ENCODE measurements at places on chromosomes 13 and 19.
A peak's percentile ranks its signal among the peaks of the same experiment; 100 is the strongest.

- no peak for DNase-seq
These were observed 60.5 kb downstream of the ATP7B start for GRCh38 chr13:51950722-51951121.

DNA sequence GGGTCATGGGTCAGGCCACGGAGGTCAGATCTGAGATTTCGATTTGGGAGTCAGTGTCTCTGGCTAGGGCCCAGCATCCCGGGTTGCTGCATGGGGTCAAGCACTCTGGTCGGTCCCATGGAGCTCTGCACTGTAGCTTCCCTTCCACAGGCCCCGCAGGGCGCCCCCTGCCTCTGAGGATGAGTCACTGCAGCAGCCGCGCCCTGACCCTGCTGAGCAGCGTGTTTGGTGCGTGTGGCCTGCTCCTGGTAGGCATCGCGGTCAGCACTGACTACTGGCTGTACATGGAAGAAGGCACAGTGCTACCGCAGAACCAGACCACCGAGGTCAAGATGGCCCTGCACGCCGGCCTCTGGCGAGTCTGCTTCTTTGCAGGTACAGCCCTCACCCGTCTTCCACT, 3.6 kb downstream of the CACNG7 start:
- DNase-seq: no peak

- DNase-seq: no peak
These were observed 4.2 kb downstream of the DMPK start for GRCh38 chr19:45778010-45778661.

GRCh38 chr13:94228763-94229162, 250.7 kb downstream of the DCT start:
- no peak for DNase-seq

DNA sequence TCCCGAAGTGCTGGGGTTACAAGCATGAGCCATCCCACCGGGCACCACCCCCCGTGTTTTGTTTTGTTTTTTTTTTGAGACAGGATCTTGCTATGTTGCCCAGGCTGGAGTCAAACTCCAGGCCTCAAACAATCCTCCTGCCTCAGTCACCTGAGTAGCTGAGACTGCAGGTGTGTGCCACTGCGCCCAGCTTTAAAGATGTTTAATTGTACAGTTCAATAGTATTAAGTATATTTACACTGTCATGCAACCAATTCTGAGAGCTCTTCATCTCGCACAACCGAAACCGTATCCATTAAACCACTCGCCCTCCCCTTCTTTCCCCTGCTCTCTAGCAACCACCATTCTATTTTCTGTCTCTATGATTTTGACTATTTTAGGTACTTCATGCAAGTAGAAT, 15.6 kb downstream of the NUCB1 start:
- no peak for DNase-seq

DNA sequence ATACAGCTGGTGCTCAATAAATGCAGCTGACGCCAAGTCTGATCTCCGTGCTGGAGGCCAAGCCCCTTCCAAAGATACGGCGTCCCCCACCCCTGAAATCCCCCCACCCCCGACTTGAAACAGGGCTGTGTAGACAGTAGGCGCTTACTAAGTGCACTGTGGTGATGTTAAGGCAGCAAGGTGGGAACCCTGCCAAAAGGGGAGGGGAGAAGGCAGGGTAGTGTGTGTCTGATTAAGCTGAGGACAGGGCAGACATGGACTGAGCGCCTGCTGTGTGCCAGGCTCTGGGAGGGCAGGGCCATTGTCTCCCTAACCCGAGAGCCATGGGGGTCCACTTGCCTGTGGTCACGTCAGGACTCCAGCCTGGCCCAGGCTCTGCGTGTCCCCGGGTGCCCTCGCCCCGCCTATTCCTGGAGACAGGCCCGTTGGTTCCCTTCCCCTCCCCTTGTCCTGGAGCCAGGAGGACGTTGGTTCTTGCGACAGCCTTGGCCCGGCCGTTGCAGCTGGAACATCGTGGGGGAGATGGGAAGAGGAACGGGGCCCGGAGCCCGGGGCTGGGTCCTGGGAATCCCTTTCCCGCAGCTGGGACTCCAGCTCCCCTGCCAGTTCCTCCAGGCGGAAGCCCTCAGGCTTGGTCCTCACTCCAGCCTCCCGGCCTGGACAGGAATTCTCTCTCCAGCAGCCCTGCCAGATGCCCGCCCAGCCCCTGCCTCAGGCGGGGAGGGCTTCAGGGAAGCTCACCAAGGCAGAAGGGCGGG, 1.7 kb upstream of the ELANE start:
- peak; percentile 86 for DNase-seq

- DNase-seq: no peak
These were observed 201.6 kb downstream of the SLITRK5 start for GRCh38 chr13:87872813-87873212.

DNA sequence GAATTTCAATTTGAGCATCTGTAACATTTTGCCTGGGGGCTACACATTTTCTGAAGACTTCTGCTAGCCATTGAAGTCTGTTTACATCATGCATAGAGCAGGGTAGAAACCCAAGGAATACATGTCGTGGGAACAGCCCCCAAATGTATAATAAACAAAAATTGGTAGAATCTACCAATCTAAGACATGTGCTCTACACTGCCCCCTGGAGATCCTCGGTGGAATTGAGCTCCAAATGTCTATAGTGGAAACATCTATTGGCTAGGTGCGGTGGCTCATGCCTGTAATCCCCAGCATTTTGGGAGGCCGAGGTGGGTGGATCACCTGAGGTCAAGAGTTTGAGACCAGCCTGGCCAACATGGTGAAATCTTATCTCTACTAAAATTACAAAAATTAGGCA, 57.3 kb downstream of the MBD3L2B start:
- DNase-seq: no peak

DNA sequence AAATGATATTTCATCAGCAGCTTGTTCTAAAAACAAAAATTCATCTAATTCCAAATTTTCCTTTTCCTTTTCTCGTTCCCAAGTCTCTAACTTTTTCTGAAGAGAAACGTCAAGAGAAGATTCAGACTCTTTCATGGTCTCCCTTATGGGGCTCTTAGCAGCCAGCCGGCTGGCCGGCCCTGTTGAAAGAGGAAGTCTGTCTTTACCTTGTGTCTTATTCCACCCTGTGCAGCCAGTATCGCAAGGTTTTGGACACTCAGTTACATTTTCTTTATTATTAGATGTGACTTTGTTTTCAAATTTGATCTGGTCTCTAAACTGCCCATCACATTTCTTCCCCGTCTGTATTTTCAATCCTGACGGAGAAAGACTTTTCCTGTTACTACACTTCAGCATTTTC, 142.3 kb downstream of the RNF17 start:
- DNase-seq: no peak

DNA sequence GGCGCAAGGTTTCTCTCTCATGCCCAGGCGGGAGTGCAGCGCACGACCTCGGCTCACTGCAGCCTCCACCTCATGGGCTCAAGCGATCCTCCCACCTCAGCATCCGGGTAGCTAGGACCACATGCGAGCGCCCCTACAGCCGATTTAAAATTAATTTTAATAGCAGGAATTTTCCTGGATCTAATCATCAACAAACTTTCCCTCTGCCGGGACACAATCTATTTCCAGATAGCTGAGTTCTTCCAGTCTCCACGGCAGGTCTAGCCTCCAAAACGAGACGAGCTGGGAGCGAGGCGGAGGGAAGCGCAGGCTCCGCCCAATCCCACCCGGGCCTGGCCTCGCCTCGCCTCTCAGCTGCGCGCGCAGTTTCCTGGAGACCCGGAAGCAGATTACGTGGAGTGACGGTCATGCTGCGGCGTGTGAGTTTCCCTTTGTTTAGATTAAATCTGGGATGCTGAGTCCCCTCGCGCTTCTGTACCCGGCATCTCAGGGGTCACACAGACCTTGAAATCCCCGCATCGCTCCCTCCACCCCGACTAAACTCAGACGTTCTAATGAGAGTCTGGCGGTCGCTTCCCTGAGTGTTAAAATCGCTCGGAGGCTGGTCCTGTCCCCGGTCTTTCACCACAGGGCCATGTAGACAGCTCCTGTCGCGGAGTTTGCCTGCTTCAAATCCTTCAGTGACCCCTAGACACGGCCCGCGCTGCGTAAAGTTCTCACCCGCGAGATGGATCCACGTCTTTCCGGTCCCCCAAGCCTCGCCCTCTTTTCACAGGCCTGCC, at the start of gene ZNF880:
ZNF880 (plus strand) TSS at position 365 of the 782 bp plus-strand sequence; CDS start at position 408, 43 bp downstream.
- peak; percentile 95 for DNase-seq

- no peak for DNase-seq
These were observed 7.3 kb downstream of the SIX5 start for GRCh38 chr19:45761714-45762113.

DNA sequence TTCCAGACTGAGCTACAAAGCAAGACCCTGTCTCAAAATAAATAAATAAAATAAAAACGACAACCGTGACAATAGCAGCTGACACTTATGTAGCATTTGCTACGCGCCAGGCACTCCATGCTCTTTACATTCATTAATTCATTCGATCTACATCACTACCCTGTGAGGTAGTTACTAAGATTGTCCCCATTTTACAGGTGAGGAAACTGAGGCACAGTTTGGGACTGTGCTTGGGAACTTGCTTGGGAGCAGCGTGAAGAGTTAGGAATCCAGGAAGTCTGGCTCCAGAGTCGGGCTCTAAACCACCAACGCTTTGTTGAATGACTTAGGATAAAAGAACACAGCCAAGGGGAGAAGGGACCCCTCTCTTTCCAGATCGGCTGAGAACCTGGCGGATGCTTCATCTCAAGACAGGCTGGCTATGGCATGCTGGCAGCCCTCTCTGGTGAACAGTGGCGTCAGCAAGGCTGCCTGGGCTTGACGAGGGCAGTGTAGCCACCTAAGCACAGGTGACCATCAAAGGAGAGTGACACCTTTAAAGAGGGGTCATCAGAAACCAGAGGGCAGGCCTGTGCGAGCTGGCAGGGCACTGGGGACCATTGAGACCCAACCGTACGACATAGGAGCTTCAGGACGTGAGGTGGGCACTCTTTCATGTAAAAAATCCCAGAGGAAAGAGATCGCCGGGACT, 591 bp downstream of the DOHH start:
- no peak for DNase-seq

- no peak for DNase-seq
These were observed 265.2 kb upstream of the MAB21L1 start for GRCh38 chr13:35741657-35742056.

DNA sequence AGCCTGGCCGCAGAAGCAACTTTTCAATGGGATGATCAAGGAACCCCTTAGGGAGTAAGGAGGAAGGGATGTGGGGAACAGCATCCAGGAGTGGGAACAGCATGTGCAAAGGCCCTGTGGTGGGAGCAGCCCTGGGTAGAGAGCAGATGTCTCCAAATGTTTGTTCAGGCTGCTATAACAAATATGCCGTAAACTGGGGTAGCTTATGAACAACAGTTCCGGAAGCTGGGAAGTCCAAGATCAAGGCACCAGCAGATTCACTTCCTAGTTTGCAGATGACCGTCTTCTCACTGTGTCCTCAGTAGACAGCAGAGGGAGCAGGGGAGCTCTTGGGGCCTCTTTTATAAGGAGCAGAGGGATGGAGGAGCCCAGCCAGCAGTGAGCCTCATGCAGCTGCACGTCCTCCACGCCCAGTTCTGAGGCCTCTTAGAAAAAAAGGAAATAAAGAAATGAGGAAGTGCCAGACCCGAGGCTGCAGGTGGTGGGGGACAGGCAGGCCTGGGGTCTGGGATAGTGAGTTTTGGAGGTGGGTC, 4.2 kb upstream of the LRRC25 start:
- DNase-seq: no peak

DNA sequence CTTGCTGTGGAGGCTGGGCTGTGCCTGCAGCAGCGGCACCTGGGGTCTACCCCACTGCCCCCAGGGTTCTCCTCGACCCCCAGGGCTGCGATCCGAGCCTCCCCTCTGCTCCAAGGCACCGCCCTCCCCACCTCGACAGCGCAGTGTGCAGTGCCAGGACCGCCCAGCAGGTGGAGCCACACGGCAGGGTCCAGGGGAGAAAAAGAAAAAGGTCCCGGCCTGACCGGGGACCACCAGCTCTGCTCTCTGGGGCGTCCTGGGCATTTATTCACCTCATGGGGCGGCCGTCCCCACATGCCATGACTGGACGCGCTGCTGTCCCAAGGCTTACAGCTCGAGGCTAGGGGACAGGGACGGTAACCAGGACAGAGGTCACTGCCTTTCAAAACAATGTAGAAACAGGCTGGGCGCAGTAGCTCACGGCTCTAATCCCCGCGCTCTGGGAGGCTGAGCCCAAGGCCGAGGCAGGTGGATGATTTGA, 10.6 kb downstream of the REXO1 start:
- DNase-seq: no peak

- no peak for DNase-seq
These were observed 52.2 kb upstream of the RANBP3 start for GRCh38 chr19:6030214-6030507.

DNA sequence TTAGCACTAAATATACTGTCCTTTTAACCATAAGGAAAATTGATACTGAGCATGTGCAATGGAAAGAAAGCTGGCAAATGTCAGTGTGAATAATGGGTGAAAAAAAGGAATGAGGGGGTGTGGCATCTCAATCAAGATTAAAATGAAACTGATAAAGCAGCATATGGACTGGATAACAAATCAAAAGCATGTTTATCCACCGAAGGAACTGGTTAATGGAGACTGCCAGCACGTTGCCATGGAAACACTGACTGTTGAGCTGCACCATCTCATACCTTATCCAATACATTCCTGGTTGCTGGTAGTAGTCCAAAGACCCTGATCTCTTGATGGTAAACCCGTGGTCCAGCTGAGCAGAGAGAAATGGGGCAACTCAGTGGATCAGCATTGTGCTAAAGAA, 311.4 kb upstream of the MAB21L1 start:
- no peak for DNase-seq

GRCh38 chr19:35272954-35273649, 4.3 kb downstream of the USF2 start:
- no peak for DNase-seq

DNA sequence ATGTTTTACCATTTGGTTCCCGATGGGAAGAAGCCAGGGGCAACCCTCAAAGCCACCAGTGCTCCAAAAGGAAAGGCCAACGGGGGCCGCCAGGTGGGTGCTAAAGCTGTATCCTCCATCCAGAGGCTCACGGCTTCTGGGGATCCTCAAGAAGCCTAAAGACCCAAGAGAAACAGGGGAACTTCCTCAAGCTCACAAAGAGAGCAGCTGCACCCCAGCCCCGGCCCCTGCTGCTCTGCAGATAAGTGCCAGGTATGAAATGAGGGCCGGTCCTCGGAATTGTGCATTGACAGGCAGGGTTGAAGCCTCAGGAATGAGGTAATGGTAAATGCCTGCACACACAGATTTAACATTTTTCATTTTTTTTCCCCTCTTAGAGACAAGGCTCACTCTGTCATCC, 8.0 kb upstream of the POP4 start:
- no peak for DNase-seq

- DNase-seq: no peak
These were observed 21.1 kb downstream of the LATS2 start for GRCh38 chr13:21040120-21040826.

- no peak for DNase-seq
These were observed 4.7 kb upstream of the GJB2 start for GRCh38 chr13:20197361-20197834.

- no peak for DNase-seq
These were observed 19.3 kb downstream of the PALM start for GRCh38 chr19:728011-728410.

DNA sequence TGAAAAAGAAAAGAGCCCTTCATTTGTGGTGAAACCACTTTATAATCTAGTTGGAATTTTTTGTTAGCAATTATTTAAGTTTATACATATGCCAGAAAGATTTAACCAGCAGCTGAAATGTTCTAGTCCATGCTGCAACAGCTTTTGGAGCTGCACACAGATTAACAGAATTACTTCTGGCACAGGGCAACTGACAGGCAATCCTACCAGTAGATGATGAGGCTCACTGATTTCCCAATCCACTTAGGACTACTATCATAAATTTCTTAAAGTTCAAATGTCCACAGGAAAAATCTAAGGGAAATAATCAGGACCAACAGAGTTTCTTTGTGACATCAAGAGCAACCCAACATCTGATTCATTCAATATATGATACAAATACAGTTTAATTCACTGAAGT, 78.8 kb downstream of the CRYL1 start:
- no peak for DNase-seq

Data from left forelimb (tissue), 1 donor.